ENCODE measurements at places on chromosomes 5 and 9.

GRCh38 chr9:21096901-21097255 is 19.1 kb upstream of the IFNB1 start:
- no peak for DNase-seq

GRCh38 chr9:133943781-133944745 is 48.1 kb downstream of the VAV2 start:
- no peak for DNase-seq

DNA sequence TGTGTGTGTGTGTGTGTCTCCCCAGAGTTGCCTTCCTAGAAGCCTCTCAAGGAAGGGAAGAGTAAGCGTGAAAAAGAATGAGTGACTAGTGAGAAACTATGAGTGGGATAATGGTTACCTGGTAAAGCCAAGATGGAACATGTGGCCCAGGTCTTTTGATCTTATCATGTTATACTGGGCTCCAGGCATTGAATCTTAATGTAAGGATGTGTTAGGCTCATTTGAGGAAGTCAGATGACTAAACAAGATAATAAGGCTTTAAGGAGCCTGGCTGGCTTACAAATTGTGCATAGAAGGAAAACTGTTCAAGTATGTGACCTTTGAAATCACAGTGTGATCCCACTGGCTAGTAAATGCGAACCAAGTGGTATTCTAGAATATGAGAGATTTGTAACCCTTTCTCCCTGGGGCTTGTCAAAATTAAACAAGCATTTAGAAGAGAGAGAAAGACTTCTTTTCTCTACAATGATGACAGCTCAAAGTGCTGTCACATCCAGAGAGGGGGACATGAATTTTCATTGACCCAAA is 29.9 kb upstream of the HMHB1 start:
- no peak for DNase-seq

DNA sequence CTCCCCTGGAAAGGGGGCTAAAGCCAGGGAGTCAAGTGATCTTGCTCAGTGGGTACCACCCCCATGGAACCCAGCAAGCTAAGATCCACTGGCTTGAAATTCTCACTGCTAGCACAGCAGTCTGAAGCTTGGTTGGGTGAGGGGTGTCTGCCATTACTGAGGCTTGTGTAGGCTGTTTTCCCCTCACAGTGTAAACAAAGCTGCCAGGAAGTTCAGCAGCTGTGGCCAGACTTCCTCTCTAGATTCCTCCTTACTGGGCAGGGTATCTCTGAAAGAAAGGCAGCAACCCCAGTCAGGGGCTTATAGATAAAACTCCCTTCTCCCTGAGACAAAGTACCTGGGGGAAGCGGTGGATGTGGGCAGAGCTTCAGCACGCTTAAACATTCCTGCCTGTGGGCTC is 17.1 kb upstream of the EPB41L4A start:
- no peak for DNase-seq

DNA sequence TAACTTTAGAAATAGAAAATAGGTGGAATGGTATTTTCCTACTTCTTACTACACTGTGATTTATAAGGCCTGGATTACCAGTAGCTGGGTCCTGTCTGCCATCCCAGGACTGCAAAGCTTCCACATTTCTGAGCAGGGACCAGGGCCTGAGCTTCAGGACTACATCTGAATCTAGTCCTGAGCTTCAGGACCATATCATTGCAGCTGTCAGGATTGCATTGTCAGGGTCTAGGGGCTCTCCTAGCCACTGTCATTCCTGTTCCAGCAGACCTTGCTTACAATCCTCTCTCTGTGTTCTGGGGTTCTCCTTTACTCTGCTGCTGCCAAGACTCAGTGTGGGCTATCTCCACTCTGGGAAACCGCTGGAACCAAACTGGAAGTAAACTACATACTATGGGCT is 16.3 kb downstream of the RAB3C start:
- DNase-seq = no peak

DNA sequence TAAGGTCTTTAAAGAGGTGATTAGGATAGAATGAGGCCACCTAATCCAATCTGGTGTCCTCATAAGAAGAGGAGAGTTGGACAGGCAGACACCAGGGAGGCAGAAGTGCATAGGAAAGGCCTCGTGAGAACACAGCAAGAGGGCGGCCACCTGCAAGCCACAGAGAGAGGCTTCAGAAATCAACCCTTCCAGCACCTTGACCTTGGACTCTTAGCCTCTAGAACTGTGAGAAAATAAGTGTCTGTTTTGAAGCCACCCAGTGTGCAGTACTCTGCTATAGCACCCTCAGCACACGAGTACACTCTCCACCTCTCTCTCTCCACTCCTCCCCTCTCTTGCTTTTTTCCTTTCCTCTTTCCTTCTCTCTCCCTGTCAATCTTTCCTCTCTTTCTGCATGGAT is 26.8 kb downstream of the NIPAL4 start:
- DNase-seq = no peak

- no peak for DNase-seq
Observed at GRCh38 chr9:78438211-78438610, 141.3 kb downstream of the PSAT1 start.

- DNase-seq = no peak
Observed at GRCh38 chr9:133772581-133772980, 34.4 kb upstream of the SARDH start.

- no peak for DNase-seq
Observed at GRCh38 chr9:33125461-33125860, 41.7 kb downstream of the B4GALT1 start.

DNA sequence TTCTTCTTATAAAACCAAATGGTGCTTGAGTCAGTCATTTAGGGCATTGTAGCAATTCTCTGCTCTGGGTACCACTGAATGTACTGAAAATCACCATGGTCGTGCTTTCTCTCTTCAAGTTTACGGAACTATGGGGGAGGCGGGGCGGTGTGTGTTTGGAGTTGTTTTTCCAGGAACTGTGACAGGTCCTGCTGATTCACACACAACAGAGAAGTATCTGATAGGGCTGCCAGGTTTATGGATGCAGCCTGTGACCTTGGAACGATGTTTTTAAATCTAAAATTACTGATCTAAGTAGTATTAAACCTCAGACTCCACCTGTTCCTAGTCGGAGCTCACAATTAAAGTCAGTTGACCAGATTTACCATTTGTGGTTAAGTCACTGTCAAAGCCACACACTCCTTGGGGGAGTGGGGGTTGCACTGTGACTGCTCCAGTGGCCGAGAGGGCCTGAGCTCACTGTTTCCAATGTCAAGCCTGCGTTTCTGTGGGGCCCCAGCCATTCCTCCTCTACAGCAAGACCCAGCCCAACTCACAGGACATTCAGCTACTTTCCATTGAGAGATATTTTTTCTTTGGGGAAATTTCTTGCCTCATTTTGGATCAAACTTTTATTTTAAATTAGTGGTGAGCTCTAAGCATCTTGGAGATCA is 44.4 kb downstream of the GADD45G start:
- DNase-seq = no peak

DNA sequence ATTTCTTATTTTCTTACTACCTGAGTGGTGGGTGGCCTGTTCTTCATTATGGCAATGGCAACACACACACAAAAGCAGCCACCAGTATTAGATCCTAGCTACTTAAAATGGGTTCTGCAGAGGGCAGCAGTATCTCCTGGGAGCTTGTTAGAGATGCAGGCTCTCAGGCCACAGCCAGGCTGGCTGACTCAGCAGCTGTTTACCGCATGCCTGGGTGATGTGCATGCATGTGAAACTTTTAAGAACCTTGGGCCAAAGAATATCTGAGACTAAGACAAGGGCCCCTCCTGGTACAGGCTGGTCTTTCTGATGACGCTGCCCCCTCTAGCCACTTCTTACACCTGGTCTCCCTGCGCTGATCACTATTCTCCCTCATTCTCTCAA is 399.0 kb downstream of the MED10 start:
- no peak for DNase-seq

- DNase-seq = no peak
Observed at GRCh38 chr5:40233268-40233667, 446.4 kb upstream of the PTGER4 start.

- no peak for DNase-seq
Observed at GRCh38 chr9:35725362-35725761, 6.6 kb downstream of the TLN1 start.

DNA sequence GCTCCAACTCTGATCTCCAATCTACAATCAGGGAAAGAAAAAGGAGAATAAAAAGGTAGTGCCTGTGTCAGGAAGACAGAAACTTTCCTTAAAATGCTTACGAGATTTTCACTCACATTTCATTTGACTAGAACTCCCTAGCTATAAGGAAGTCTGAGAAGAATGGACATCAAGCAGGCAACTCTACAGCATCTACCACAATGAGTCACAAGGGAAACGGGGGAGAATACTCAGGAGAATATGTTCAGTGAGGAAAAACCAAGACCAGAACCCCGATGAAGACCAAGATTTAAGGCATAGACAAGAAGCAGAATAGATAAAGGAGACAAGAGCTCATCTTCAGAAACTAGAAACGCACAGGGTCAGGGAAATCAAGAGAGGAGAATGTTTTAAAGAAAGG is 9.0 kb upstream of the SETD9 start:
- no peak for DNase-seq

DNA sequence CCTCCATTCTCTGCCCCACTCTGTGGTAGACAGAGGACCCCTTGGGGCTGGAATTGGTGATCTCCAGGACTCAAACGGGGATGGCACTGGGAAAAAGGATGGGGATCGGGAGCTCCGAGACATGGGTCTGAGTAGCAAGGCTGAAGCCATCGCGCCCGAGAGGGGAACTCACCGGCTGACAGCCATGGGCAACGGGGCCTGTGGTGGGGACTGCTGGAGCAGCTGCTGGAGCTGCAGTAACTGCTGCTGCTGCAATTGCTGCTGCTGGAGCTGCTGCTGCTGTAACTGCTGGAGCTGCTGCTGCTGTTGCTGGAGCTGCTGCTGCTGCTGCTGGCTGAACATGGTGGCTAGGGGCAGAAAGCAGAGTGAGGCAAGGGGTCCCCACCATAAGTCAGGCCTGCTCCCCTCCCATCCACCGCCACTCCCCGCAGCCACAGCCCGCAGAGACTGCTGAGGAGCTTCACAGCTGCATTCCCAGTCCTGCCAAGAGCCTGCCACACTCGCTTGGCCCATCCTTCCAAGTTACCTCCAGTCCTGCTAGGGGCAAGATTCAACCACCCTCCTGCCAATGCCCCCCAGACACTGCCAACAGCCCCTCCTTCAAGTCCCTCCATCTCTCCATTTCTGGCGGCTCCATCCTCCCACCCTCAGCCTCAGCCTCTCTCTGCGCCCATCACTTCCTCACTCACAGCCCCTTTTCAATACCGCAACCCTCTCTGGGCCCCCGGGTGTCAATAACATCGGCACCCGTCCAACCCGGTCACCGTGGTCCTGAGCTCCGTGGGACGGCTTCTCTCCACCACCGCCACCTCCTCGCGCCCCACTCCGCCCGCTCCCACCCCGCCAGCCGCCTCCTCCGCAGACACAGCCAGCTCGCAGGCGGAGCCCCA is 611 bp downstream of the CIZ1 start:
- no peak for DNase-seq

DNA sequence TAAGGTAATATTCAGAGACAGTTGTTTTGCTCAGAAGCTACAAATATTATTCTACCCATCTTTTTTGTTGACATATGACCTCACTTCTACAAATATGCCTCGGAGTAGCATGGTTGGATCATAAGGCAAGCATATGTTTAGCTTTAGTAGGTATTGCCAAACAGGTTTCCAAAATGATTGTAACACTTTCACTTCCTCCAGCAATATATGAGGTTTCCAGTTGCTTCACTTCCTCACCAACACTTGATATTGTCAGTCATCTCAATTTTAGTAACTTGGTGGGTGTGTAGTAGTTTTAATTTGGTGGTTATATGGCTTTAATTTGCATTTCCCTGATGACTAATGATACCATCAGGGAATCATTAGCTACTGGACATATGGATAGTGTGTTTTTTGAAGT is 46.7 kb downstream of the TNFSF8 start:
- no peak for DNase-seq

- no peak for DNase-seq
Observed at GRCh38 chr5:154567155-154567554, 89.1 kb upstream of the HAND1 start.

GRCh38 chr5:96977228-96977627 is 41.3 kb downstream of the LNPEP start:
- DNase-seq = no peak

DNA sequence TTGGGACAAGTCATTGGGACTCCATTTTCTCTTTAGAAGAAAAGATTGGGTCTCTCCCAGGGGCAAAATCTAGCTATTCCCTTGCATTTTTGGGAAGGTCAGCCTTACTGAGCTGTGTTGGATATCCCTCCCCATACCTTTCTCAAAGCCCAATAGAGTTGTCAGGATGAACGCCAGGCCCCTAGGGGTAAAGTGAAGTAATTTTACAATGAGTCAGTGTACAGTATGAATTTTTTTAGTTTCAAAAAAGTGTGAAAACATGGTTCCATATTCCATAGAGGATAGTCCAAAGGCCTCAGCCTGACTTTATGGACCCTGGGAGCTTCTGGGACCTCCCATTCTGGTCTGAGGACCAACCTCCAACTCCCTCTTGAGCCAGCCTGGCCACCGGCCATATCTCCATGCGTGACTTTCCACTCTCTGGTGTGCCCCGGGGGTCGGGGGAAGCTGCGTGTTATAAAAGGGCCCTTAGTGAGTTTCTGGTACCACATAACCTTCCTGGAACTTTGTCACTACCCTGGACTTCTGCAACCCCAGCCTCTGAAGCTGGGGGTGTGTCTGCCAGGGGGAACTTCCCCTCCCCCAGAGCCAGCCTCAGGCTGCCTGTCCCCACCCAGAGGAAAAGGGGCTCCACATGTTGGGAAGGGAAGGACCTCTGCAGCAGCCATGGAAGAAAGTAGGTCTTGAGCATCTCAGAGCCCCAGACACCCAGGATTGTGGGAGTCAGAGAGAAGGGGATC is 52.4 kb upstream of the SYNPO start:
- DNase-seq = no peak

DNA sequence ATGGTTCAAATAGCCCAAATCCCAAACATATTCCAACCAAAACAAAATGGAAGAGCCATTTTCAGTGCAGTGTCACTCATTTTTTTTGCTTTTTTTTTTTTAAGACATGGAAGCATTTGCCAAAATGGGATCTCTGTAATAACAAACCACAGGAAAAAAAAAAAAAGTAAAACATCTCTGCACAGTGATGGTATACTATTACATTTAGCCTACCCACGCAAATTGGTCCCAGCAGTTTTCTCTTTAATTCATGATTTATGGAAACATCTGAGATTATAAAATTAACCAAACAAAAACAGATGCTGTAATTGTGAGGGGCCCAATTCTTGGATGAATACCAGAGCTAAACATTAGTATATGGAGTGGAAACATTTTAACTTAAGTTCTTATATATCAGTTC is 566.6 kb downstream of the ZNF608 start:
- DNase-seq = no peak

DNA sequence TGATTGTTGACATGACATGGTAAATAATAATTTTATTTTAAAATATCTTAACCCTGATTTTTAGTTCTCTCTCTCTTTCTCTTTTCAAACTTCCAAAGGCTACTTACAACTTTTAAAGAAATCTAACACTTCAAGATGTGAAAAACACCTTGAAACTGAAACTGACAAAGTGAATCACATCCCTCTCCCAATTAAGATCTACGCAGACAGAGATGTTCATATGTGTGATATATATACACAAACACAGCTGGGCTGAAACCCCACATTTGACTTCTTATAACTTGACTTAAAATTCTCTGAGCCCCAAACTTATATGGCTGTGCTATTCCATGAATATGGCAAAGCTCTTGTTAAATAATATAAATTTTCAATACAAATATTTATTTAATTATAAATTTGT is 261.2 kb upstream of the PTPRD start:
- DNase-seq = no peak

All from stimulated activated CD8-positive, alpha-beta memory T cell treated with anti-CD3 and anti-CD28 coated beads, Interleukin-2, amount 100 ng/mL, for 48 hours (primary cell).